Spinal cord (tissue), 10 donors: ENCODE measurements at places on chromosomes 2 and 18.

DNA sequence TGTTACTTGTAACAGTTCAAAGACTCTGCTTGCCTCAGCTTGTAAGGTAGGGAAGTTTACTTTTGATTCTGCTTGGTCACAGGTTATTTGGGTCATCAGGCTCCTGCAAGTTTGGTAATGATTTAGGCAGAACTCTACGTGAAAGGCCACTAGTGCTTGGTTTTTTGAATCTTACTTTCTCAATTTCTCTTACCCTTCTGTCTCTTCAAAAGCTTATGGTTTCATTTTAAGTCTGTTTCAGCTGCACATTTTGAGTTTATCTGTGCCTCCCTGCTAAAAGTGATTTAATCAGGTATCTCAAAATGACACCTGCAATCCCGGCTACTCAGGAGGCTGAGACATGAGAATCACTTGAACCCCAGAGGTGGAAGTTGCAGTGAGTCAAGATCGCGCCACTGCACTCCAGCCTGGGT is 26.3 kb upstream of the MOCOS start:
- DNase-seq = no peak

- no peak for DNase-seq
Measured at GRCh38 chr18:703213-703967, 9.0 kb downstream of the ENOSF1 start.

DNA sequence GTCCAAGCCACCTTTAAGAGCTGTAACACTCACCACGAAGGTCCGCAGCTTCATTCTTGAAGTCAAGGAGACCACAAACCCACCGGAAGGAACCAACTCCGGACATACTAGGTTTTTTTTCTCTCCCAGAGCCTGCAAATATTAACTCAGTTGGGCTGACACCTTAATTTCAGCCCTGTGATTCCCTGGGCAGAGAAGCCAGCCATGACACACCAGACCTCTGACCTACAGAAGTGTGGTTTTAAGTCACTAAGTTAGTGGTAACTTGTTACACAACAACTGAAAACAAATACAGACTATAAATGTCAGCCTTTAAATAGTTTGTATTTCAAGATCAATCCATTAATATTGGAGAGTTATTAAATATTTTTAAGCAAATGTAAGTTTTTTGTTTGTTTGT is 855.1 kb downstream of the TMEM182 start:
- DNase-seq = no peak

- DNase-seq = peak; percentile 79
Measured at GRCh38 chr2:191013932-191014652, at the start of gene STAT1. Gene STAT1, minus strand, starts transcription at chr2:191014171. Its CDS starts 4,168 bp downstream, at chr2:191010003.

DNA sequence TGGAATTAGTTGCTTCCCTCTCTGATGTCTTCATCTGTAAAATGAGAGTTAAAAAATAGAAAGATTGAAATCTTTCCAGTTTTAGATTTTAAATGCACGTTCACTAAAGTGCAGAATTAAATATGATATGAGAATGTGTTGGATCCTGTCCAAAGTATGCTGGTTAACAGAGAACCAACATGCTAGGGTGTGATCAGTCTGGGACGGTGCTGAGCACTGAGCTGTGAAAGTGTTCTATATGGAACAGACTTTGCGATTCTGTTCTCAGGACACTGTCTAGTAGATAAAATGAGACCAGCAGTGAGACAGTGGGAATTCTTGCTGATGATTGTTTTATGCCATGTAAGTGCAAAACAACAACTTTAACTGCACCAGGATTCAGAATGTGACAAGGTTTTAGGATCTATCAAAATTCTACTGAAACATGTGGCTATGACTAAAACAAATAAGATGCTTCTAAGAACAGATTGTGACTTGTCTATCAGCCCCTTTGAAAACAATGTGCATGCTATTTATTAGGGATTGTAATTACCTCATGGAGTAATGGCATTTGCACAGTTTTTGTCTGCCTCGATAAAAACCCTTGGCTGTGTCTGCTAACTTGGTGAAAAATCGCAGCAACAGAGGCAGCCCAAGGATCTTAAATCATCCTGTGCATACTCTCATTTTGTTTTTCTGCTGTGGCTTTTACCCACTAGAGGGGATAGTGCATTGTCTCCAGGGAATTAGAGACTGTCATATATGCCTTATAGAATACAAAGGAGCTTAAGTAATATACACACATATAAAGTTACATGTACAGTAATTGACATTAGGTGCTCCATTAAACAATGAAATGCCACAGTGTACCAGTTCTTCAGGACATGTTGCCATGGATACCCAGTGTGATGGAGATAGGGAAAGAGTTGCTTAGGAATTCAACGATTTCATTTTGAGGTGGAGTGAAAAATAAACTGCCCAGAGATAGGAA is 55.1 kb downstream of the MAP3K20 start:
- peak; percentile 35 for DNase-seq

DNA sequence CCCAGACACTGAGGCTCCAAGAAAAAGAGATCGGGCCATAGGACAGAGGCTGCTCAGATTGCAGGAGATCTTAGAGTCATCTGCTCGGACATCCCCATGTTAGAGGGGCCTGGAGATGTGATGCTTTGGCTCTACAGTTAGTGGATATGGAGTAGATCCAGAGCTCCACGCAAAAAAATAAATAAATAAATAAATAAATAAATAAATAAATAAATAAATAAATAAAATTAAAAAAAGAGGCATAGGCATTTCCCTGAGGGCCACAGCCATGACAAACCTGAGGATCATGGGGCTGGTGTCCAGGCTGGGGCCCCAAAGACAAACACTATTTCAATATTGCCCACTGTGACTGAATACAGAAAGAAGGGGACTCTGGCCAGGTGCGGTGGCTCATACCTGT is 85.5 kb downstream of the PLB1 start:
- DNase-seq = no peak

GRCh38 chr2:37982147-37982582 is 57.1 kb downstream of the RMDN2 start:
- DNase-seq = peak; percentile 51

DNA sequence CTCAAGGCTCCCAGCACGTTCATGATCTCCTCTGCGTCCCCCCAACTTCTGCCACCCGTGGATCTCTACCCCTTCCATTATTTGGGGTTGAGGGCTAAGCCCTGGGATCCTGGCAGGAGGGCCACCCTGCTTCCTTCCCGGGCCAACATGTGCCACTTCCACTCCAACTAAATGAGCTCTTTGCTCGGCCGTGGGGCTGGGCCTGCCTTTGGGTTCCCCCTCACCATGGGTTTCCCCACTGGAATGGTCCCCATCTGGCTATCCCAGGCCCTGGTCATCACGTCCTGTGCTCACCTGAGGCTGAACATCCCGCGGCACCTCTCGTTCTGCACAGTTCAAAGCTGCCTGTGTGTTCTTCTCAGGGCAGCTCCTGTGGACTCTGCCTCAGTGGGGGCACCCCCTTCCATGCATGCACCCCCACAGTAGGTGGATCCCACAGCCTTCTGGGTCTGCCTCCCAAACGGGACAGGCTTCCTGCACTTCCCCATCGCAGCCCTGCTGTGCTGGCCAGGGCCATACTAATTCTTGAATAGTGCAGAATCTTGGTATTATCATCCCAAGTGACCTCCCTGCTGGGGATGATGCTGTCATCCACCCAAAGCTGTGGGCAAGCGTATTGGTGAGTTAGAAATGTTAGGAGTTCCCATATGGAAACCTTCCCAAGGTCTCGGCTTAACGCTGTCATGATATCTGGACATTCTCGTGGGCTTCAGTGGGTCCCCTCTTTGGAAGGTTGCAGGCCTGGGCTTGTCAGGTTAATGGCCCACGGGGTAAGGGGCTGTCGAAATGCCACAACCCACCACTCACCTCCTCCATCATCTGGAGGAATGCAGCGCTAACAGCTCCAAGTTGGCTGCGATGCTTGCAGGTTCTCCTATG is 150.5 kb upstream of the TWIST2 start:
- DNase-seq = no peak

- DNase-seq = no peak
Measured at GRCh38 chr18:51168960-51169662, 28.4 kb downstream of the MEX3C start.

- no peak for DNase-seq
Measured at GRCh38 chr18:1976484-1976883, 594.8 kb downstream of the METTL4 start.

DNA sequence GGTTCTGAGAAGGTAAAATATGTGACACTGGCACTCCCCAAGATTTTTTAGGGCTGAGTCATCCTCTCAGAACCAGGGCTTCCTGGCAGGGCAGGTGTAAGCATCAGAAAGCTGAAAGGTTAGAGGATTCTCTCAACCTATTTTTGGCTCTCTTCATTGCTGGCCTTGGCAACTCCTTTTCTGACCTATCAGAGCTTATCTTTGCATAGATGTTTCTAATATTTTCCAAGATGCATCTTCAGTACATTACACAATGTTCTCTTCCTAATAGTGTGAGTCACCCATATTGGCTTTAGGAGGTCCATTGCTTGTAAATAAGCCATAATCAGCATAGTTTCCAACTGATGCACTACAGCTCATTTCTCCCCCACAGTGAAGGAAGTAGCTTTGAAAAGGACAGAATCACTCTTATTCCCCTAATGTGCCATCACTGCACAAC is 2008.4 kb upstream of the PIK3C3 start:
- no peak for DNase-seq

DNA sequence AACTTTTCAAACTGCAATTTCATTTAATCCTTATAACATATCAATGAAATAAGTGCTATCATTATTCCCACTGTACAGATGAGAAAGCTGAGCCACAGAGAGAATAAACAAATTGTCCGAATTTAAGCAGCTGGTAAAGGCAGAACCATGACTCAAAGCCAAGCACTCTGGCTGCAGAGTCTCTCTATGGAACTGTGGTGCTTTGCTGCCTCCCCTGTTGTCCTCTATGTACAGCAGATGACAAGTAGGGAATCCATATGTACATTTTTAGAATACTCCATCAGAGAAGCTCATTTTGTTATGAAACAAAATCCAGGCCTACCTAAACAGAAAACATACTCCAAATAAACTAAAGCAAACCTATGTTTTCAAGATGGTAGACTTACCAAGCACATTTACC is 45.1 kb downstream of the FARSB start:
- DNase-seq = peak; percentile 51

- DNase-seq = no peak
Measured at GRCh38 chr2:25981596-25982272, 563 bp downstream of the KIF3C start.

DNA sequence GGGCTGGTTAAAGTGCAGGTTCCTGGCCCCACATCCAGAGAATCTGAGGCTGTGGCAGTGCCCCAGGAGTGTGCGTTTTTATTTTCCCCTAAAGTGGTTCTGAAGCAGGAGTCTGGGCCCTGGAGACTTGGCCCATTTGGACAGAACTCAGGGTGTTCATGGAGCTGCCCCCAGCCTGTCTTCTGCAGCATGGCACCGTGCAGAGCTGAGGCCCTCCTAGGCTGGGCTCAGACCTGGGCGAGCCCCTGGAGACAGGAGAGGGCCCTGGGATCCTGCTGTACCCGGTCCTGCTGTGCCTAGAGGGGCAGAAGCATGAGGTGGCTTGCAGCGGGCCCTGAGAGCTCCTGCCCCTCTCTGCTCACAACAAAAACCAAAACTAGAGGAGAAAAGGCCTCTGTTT is 58.8 kb upstream of the B3GNT7 start:
- no peak for DNase-seq

DNA sequence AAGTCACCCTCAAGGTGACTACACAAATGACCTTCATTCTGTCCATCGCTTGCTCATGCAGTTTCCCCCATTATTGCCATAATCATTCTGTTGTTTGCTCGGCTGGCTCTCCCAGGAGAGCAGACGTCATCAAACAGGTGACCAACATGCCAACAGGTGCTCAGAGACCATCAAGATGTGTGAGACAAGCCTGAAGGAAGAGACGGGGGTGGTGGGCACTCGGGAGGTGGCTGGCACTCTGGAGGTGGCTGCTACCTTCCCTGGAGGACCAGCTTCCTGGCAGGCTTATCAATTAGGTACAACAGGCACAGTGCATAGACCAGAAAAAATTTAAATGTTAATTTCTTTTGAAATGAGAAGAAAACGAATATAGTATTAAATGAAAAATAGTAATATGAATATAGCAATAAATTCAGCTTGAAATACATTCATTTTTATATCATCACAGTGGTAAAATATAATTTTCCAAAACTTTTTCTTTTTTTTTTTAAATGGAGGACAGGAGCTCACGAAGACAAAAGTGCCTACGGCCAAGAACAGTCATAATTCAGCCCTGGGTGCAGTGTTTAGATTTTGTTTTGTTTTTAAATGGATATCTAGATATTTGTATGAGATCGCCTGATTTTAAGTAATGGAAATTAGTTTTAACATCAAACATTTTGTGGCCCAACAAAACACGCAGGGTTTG is 16.9 kb upstream of the HAAO start:
- no peak for DNase-seq

DNA sequence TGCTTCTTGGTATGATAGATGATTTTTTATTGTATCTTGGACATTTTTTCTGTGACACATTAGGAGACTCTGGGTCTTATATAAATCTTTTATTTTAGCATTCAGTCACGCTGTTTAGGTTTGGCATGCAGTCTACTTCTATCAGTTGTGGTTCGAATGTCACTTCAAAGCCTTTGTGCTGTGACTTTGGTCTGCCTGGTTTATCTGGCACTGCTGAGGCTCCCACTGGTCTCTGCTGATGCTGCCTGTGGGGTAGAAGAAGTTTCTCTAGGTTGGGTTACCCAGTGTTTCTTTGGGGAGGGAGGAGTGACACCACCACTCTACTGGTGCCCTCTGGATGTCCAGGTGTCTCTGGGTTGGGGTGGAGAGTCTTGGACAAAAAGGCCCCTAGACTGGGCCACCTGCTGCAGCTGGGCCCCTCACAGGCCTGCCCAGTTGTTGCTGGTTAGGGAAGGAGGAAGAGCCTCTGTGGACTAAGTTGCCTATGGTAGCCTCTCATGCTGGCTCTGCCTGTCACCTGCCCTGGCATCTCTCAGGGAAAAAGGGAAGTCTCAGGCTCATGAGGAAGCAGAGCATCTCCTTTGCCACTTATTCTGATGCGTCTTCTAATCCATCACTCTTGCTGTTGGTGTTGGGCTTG is 115.4 kb upstream of the HS6ST1 start:
- no peak for DNase-seq

DNA sequence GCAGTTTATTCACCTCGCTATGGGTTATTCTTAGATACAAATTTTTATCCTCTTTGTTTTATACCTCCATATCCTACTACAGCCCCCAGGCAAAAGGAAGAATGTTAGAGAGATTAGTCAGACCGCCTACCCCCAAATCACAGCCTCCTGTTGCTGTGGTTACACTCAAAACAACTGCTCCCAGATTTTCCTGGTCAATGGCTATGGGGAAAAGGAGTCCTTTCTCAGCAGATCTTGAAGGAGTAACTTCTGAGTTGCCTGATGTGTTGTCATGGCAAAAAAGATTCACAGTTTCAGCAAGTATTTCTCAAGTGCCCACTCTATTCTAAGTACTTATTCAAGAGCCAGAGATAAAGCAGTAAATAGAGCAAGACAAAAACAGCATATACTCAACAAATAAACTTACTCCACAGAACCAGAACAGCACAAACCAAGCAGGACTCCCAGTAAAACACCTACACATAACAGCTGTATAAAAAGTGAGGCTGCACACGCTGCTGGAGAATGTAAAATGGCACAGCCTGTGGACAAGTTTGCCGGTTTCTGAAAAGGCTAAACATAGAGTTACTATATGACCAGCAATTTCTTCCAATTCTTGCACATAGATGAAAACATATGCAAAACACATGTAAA is 104.8 kb downstream of the NOL10 start:
- DNase-seq = no peak
